Stimulated activated CD4-positive, alpha-beta T cell treated with anti-CD3 and anti-CD28 coated beads, Interleukin-15, amount 100 ng/mL, for 24 hours (primary cell): ENCODE measurements at places on chromosomes 6 and 20.

DNA sequence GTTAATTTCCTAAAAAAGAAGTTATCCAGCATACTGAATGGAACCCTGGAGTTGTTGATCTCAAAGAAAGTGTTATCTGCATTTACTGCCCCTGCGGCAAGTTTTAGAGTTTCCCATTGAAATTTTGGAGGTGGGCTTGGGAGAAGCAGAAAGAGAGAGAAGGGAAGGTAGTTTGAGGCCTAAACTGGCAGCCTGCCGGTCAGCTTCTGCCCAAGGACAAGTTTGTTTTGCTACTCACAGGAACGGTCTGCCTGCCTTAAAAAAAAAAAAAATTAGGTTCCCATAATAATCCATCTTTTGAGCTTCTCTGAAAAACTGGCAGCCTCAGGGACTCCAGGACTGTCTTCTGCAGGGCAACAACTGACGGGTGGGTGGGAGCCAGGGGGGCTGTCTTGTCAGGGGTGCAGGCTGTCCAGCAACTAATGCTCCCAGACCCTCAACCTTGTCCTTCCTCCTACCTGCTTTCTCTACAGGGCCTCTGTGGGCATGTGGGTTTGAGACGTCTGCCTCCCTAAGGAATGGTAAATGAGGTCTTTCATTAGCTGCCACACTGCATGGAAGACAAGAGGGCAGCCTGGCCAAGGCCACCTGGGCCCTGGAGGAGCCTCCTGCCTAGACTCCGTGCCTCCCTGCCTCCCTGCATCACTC is 176.1 kb upstream of the KCNG1 start:
- no peak for DNase-seq

DNA sequence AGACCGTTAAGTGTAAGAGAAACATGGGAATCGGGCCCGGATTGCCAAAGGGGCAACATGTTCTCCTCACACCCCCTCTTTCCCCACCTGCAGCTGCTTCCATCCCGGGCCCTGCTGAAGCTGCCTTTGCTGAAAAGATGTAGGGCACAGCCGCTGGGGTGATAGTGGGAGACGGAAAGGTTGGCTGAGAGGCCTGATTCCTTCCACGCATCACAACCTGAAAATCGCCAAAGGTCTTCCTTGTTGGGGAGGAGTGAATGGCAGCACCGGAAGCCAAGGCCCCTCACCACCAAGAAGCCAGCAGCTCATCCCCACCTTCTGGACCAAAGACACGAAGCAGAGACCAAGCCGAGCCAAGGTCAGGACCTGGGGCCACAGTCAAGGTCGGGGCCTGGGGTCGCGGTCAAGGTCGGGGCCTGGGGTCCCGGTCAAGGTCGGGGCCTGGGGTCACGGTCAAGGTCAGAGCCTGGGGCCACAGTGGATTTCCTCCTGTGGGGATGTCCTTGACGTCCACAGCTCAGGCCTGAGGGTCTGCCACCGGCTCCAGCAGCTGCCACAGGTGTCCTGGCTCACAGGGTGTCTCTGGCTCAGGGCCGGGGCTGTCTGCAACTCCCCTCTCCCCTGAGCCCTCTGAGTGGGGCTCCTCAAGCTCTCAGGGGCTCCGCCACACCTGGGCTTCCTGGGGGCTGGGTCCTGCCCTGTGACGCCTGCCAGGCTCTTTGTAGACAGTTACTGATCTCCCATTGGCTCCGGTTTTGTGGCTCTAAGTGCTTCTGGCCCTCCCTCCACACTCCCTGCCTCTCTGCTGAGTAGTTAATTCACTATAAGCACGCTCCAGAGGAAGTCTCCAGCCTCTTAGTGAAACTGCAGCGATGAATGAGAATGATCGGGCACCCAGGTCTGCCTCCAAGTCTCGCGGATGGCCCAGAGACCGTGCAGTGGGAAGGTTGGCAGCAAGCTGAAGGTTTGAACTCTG is 5.5 kb upstream of the CHRNA4 start:
- DNase-seq: no peak

GRCh38 chr20:14720251-14720650 is 382.8 kb upstream of the FLRT3 start:
- no peak for DNase-seq

DNA sequence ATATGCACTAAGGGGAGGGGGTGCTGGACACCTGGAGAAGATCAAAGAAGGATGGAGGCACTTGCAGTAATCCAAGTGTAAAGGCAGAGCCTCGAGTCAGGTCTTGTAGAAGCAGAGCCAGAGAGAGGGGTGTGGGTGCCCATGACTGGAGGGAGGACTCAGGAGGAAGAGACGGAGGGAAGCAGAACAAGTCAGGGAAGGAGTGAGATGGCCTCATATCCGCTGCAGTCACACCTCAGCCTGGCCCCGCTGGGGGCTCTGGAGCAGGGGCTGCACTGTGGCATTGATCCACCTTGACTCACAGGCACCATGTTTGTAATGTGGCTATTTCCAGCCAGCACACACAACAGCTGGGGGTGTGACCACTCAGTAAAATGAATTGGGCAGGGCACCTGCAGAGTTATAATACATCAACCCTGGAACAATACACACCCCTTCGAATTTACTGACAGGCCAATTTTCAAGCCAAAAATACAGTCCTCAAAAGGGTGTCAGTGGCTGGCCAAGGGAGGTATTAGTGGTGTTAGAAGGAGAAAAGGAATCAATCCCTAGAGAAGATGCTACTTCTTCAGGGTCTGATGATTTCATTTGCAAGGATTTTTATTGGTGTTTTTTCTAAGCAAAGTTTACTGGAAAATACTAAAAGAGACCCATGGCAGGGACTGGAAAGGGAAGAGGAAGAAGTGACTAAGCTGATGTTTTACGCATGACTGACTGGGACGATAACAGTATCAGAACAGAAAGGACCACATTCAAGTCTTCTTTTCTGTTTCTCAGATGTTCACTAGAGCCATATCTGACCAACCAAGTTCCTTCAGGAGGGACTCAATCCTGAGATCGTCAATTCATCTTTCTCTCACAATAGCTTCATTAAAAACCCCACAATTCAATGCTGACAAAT is 18.9 kb upstream of the NXT1 start:
- DNase-seq: no peak

DNA sequence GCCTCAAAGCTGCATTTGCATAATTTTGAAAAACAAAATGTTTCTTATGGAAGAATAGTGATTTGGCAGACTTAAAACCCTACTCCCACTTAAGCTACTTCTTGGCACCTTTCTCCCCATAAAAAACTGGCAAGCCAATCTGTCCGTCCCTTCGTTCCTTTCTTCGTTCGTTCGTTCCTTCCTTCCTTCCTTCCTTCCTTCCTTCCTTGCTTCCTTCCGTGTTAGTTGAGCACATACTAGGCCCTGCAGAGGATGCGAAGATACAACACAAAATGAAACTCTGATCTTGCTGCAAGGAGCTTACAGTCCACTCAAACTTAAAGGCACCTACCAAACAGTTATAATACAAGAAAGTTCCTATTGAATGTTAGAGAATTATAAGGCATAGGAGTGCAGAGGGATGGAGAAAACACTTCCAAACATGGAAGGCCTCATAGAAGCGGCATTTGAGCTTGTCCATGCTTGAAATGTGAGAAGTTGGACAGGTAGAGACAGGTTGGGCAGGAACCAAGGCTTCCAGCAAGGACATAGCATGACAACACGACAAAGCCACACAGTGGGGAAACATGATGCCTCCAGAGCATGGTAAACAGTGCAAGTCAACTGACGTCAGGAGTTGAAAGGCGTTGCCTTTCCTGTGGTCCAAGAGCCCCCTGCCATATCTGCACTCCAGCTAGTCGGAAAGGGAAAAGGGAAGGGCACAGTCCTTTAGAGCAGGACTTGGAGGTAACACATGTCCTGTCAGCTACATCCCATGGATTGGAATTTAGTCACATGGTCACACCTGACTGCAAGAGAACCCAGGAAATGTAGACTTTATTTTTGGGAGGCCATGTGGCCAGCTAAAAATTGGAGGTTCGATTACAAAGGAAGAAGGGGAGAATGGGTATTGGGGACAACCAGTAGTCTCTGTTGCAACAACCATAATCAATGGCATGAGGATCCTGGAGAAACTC is 7.0 kb downstream of the PNPLA1 start:
- DNase-seq: no peak

DNA sequence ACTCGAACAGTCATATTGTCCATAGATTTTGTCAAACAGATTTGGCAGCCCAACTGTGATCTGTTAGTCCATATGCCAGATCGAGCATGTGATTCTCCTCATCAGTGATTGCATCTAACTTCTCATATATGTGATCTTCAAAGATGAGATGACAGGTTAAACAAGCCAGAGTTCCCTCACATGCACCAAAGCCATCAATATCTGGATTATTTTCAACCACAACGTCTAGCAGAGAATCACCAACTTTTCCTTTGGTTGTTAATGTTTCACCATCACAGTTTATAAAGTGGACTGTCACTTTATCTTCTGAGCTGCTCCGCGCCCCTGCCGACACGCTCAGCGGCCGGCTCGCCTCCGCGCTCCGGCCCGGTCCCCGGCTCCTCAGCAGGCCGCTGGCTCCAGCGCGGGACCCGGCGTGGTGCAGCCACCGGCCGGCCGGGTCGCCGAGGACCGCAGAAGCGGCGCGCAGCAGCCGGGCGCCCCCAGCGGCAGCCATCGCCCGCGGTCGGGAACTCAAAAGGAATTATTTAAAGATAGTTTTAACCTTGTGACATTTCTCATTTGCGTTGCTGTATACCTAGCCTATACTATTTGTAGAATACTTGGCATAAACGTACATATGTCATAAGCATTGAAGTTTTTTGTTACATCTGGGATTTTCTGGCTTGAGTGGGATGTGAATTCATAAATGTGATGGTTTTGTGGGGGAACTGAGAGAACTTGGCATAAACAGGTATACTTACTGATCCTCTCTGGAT is 40.1 kb upstream of the DYNLRB1 start:
- DNase-seq: peak; percentile 56

GRCh38 chr6:85537055-85537494 is 56.6 kb downstream of the SNX14 start:
- no peak for DNase-seq

GRCh38 chr20:37976887-37977286 is 56.4 kb downstream of the TTI1 start:
- no peak for DNase-seq

GRCh38 chr20:44081476-44081875 is 105.5 kb downstream of the JPH2 start:
- no peak for DNase-seq

DNA sequence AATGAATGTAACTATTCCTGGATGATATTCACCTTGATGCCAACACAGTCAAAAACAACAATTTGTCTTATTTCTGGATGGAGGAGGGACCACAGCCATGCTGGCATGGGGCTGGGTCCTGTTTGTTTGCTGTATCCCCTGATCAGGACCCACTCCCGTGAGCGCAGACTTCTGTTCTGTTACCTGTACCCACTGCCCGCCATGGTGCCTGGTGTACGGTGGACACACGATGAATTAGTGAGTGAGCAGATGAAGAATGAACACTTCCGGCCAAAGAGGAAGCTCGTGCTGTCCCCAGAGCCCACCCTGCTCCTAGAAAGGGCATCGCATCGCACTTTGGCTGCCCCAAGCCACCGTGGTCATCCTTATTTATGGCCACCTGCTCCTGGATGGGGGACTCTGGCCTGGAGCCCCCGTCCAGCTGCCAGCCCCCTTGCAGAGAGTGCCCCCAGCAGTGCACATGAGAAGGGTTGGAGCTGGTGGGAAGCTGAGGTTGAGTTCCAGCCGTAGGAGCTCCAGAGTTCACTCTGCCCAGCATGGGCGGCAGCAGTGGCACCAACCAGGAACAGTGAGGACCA is 100.9 kb downstream of the BMP7 start:
- no peak for DNase-seq

DNA sequence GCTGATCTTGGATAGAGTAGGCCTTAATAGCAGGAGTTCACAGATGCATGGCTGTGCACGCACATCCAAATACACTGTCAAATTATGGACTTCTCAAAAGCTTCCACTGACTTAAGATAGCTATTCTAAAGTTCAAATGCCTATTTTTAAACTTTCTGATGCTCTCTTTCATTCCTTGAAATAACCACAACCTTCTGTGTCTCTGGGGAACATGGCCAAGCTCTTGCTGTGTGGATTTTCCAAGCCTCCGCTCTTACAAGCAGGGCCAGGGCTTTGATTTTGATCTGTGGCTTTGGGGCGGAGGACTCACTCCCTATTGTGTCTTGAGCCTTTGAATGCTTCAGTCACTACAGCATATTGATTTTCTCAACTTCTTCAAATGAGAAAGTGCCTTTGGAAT is 35.7 kb upstream of the SNRPB2 start:
- no peak for DNase-seq

DNA sequence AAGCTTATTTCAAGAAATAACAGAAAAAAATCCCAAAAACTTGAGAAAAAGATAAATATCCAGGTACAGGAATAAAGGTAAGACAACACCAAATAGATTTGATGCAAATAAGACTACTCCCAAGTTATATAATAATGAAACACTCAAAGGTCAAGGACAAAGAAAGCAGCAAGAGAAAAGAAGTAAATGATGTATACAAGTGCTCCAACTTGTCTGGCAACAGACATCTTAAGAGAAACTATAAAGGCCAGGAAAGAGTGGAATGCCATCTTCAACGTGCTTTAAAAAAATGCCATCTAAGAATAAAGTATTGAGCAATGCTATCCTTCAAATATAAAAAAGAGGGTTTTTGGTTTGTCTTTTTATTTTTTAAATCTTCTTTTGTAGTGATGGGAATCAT is 54.2 kb downstream of the REV3L start:
- no peak for DNase-seq

- peak; percentile 34 for DNase-seq
Observed at GRCh38 chr20:32581839-32582658, 3.1 kb downstream of the NOL4L start.

- DNase-seq: no peak
Observed at GRCh38 chr20:39107741-39108140, 145.6 kb downstream of the DHX35 start.

GRCh38 chr6:10759312-10759839 is 11.8 kb downstream of the TMEM14B start:
- no peak for DNase-seq

DNA sequence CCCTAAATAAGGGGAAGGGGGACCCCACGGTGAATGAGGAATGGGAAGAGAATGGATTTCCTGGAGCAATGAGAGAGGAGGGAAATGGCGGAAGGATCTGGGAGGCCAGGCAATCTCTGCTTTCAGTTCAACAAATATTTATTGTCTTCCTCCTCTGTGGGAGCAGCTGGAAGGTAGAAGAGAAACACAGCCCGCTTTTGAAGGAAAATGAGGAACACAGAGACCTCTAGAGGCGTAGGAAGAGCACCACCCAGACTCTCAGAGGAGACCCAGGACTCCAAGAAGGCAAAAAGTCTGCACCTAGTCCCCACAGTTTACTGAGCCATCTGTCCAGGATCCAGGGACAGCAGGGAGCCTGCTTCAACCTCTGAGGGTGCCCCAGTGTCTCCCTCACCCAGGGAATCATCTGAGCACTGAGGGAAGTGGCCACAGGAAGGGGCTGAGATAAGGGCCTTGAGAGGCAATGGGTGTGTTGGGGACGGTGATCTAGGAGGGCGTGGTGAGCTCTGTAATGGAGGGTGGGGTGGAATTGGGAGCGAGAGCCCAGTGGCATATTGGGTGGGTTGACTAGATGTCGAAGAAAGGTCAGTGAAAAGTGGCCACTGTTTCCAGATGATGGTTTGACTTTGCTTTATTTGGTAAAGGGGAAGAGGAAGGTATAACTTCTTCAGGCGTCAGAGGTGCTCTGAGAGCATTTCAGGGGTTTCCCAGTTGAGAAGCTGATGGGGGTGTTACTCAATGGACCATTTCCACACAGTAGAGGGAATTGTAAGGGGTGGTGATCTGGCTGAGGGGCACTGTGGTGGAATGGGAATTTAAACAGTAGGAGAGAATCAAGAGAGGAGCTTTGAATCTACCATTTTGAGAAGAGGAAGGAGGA is 610 bp downstream of the PSORS1C1 start:
- DNase-seq: no peak
